ENCODE measurements at places on chromosomes 12 and 14.

GRCh38 chr12:118430516-118430915 is 54.2 kb downstream of the SUDS3 start:
- no peak for DNase-seq

- DNase-seq = peak; percentile 16
Measured at GRCh38 chr12:121465921-121466793, 66.2 kb downstream of the RNF34 start.

DNA sequence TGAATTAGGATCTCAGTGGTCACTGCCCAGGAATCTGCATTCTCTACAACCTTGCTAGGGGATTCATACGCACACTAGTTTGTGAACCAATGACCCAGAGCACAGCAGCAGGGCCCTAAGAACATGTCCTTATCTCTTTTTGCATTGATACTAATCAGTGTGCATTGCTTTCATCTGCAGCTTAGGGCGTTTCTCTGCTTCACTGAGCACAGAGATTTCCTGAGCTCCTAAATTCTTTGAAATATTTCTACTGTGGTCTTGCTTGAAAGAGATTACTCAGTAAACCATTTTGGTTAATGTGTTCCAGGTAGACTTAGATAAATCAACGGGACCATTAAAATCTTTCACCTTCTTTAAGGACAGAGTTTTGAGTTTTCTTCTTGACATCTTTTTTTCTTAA is 351.3 kb upstream of the KITLG start:
- DNase-seq = no peak

GRCh38 chr12:131221061-131221956 is 267.6 kb downstream of the ADGRD1 start:
- DNase-seq = no peak

DNA sequence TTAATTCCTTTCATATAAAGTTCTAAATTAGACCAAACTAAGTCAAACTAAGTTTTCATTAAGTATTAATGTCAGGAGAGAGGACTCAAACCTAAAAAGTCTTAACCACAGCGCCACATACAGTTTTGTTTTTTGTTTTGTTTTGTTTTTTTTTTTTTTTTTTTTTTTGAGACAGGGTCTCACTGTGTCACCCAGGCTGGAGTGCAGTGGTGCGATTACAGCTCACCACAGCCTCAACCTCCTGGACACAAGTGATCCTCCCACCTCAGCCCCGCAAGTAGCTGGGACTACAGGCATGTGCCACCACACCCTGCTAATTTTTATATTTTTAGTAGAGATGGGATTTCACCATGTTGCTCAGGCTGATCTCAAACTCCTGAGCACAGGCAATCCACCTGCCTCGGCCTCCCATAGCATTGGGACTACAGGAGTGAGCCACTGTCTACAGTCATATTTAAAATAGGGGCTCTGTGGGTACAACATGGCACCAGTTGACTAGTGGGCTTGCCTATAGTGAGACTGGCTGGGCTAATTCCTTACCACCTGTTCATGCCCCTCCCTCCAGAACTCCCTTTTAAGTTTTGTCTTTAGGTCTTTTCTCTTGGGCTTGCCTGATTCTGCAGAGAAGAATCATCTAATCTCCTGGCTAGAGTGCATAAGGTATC is 110.2 kb downstream of the PPP2R5E start:
- DNase-seq = no peak

- DNase-seq = no peak
Measured at GRCh38 chr12:33265033-33265731, 174.4 kb downstream of the SYT10 start.

- DNase-seq = no peak
Measured at GRCh38 chr12:119229837-119230236, 51.1 kb downstream of the HSPB8 start.

- no peak for DNase-seq
Measured at GRCh38 chr14:73500360-73500759, 9.6 kb downstream of the RIOX1 start.

DNA sequence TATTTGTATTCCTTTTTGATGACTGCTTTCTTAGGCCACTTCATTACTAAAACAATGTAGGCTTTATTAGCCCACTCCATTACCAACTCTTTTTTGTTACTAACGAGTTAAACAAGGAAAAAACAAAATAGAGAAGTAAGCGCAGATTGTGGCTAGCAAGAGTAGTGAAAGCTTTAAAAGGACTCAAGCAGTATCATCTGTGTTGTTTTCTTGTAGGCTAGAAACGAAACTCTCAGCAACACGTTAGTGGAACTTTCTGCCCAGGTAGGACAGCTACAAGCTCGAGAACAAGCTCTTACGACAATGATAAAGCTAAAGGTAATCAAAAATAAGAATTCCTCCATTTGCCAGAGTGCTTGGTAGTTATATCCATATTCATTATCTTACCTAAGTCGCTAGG is 11.1 kb downstream of the CCDC62 start:
- DNase-seq = no peak

GRCh38 chr14:21026274-21026987 is 1.6 kb upstream of the NDRG2 start:
- no peak for DNase-seq

DNA sequence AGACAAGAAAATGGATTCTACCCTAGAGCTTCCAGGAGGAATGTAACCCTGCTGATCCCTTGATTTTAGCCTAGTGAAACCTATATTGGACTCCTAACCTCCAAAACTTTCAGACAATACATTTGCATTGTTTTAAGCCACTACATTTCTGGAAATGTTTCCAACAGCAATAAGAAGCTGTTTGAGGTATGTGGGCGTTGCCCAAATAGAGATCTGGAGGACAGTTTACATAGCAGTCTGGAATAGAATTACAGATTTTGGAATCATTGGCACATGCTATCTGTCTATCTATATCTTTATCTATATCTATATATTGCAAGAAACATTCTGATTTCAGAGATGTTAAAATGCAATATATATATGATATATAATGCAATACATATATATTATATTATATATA is 42.4 kb upstream of the EGLN3 start:
- no peak for DNase-seq

DNA sequence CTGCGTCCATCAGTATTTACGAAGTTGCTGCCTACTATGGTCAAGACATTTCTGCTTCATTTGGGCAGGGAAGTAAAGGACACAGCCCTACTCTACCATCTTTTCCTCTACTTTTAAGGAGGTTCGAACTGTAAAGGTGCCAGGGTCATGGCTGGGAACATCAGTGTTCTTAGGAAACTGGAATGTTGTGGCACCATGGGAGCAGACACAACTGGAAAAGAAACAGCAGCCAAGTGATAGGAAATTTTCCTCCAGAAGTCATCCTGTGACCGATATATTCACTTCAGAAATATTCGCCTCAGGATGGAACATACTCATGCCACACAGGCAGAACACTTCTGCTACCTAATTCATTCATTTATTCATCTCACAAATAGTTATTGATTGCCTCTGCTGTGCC is 104.4 kb downstream of the ETV6 start:
- no peak for DNase-seq

DNA sequence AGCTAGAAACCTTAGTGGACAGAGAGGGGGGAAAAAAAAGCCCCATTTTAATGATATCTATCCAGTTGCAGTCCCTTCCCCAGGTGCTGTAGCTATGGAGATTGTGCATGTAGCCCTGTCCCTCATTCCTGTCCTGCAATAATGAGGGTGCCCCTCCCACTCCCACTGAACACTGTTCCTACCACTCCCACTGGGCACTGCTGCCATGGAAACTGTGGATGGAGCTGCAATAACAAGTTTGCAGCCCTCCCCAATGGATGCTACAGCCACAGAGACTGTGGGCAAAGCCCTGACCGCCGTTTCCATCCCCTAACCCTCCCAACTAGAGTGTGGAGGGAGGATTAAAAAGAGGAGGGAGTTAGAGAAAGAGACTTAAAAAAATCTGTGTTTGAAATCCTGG is 238.3 kb downstream of the FUT8 start:
- no peak for DNase-seq

- DNase-seq = no peak
Measured at GRCh38 chr12:3200032-3200617, 122.9 kb downstream of the TSPAN9 start.

GRCh38 chr14:88488081-88488480 is 66.7 kb downstream of the PTPN21 start:
- no peak for DNase-seq

GRCh38 chr14:73634011-73634833 is 10.6 kb upstream of the DNAL1 start:
- no peak for DNase-seq

DNA sequence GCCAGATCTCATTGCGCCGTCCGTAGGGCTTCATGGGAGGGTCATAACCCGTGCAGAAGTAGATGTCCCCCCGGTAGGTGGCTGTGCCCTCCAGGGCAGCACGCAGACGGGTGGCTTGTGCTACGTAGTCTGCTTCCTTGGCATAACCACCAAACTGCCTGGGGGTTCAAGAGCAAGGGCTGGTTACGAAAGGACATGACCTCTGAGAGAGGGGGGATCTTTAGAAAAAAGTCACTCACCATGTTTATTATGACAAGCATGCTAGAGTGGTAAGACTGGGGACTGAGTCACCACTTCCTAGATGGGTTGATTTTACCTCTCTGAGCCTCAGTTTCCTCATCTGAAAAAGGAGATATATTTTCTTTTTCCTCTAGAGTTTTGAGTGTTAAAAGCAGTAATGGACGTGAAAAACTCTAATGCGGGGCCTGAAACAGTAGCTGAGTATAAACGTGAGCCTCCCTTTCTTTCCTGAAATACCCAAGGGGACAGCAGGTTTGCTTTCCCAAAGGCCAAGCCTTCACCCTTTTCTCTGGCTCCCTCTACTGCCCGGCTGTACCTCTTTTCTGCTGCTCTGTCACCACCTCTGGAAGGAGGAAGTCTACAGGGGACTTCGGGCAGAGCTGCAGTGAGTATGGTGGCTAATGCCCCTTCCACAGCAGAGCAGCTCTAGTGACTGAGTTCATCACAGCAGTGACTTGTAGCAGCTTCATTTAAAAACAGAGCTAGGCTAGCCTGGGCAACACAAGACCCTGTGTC is 23.5 kb upstream of the GPRC5D start:
- no peak for DNase-seq

GRCh38 chr12:15534322-15534721 is 212.0 kb downstream of the PTPRO start:
- no peak for DNase-seq

- DNase-seq = no peak
Measured at GRCh38 chr12:6839482-6840201, 1.1 kb upstream of the GNB3 start.

- no peak for DNase-seq
Measured at GRCh38 chr12:93663006-93663728, 14.0 kb upstream of the CRADD start.

GRCh38 chr12:20507056-20507455 is 138.7 kb downstream of the PDE3A start:
- no peak for DNase-seq

DNA sequence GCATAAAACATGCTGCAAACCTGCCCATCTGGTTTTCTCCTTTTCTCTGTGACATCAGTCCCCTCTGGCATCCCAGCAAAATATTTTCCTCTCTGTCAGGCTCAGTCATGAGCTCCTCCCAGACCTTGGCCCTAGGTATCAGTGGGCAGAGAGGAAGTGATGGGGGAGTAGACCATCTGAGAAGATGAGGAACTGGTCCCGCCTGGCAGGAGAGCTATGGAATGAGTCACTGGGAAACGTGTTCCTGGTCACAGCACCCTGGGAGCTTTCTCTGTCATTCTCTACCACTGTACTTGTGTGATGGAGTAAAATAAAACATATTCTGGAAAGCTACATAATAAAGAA is 5.0 kb upstream of the SRSF9 start:
- no peak for DNase-seq

DNA sequence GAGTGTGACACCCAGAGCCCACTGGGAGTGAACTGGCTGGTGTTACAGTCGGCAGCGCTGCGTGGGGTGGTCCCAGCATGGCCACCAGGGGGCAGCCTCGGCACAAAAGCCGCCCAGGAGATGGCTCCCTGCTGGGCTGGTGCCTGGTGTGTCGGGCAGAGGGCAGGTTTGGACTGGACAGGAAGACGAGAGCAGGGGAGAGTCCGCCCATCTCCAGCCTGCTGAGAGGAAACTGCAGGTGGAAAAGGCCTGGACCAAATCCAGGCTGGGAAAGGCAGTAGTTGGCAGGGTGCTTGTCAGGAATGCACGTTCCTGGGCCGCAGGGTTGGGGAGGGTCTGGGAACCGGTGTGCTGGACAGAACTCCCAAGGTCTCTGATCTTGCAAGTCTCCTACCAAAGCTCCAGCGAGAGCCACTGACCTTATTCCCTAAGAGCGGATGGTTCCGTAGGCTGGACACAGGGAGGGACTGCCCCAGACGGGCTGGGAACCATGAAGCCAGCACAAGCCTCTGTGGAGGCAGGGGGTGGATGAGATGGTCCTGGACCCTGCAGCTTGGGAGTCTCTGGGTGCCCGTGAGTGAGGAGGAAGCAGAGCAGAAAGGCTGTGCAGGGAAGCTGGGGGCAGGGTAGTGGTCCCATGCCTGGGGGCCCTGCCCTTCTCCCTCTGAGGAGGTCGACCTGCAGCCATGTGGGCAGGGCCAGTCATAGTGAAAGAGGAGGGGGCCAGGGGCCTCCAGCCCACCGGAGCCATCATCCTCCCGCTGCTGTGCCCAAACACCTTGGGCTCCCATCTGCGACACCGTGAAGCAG is 1.8 kb downstream of the AHNAK2 start:
- DNase-seq = peak; percentile 85

DNA sequence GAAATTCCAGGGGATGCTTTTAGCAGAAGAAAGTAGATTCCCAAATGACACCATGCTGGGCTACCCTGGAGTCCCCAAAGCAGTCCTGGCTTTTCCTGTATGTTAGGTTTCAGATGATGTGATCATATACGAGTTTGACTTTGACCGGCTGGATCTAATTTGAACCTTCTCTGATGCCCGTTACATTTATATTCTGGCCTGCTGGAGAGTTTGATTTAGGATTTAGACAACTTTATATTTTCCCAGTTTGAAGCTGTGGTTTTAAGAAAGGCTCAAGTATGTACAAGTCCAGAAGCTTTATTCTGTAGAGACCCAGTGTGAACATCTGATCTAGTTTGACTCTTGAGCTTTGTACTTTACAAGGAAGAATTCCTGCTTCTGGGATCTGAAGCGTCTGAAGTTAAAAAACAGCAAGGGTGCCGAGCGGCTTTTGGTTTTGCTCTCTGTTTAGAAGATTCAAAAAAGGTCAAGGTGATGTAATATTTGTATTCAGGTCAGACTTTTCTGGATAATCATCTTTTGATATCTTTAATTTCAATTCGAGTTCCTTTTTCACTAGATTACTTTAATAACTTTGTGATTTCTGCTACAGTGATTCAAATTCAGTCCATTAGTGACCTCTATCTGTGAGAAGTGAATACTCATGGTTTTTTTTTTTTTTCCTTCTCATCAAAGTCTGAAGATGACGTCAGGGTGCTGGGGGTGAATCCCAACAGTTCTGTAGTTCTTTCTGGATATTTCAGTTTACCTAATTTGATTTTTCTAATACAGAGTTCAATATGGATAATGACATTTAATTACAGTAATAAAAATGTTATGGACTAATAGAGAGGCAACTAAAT is 6.3 kb downstream of the FLRT2 start:
- no peak for DNase-seq

DNA sequence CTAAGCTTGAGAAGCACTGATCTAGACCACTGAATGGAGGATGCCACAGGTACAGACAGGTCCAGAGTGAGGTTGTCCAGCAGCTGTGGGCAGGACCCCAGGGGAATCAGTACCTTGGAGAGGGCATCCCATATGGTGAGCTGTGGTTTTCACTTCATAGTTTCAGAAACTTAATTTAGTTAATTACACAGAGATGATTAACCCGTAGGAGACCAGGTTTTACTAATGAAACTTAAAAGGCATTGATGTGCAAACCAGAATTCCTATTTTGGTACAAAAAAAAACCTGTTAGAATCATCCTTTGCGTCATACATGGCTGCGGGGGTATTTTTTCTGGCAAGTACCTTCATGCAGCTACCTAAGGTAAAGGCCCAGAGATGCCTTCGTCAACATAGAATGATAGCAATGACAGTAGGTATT is 159.3 kb downstream of the DACT1 start:
- DNase-seq = no peak

- DNase-seq = no peak
Measured at GRCh38 chr12:5012337-5012736, 31.3 kb upstream of the KCNA5 start.
